ENCODE measurements at places on chromosomes 3 and 15.

GRCh38 chr3:149894205-149894604, 76.5 kb downstream of the PFN2 start:
- DNase-seq: no peak

DNA sequence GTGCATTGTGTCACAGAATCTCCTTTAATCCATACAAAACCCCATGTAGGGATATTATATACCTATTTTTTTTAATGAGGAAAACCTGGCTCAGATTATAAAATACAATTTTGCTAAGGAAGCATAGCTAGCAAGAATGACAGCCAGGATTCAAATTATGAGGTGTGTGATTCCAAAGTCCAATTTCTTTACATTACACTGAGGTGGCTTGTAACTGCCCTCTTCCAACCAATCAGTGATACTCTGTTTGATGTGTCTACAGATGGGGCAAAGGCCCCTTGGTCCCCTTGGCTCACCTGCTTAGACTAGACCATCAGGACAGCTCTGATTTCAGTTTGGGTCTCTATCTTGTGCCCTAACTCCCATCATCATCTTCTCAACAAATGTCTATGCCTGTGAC, 120.3 kb upstream of the ADAMTS9 start:
- no peak for DNase-seq

GRCh38 chr15:98650417-98651035, 2.2 kb downstream of the IGF1R start:
- no peak for DNase-seq

DNA sequence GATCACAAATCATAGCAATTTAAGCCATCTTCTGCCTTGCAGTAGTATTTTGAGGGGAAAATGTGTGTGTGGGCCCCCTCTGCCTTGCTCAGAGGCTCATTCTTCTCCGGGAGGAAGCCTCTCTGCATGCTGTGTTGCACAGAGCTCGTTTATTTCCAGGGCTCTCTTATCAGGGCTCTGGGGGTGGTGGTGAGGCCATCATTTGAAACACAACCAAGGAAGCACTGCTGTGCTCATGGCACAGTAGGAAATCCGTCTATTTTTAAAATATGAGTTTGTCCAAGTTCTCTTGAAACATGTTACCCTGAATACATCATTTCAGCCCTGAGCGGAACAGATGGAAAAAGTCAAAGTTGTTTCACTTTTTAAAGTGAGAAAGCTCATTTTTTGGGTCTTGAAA, 369.0 kb upstream of the CFAP20DC start:
- no peak for DNase-seq

GRCh38 chr3:108966773-108967172, 13.1 kb upstream of the GUCA1C start:
- DNase-seq: no peak

- DNase-seq: no peak
Measured at GRCh38 chr3:18252578-18252977, 172.6 kb downstream of the SATB1 start.
